ENCODE measurements at places on chromosomes 11 and 22.

GRCh38 chr22:43689356-43689755, 122.7 kb downstream of the EFCAB6 start:
- no peak for DNase-seq

DNA sequence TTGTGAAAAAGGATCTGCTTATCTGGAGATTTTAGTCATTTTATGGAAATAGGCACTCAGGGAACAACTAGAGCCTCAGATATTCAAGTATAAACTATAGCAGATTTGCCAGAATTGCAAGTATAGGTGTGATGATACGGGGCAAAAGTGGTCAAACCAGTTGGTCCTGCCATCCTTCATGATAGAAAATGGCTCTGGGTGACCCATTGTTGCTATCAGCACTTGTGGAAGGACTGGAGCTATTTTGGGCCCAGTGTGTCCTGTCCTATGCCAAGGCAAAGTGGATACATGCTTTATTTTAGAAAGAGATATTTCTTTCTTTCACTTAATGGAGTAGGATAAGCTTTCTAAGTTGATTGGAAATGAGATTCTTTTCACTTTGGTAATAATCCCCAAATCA, 85.2 kb downstream of the PPP6R3 start:
- no peak for DNase-seq

DNA sequence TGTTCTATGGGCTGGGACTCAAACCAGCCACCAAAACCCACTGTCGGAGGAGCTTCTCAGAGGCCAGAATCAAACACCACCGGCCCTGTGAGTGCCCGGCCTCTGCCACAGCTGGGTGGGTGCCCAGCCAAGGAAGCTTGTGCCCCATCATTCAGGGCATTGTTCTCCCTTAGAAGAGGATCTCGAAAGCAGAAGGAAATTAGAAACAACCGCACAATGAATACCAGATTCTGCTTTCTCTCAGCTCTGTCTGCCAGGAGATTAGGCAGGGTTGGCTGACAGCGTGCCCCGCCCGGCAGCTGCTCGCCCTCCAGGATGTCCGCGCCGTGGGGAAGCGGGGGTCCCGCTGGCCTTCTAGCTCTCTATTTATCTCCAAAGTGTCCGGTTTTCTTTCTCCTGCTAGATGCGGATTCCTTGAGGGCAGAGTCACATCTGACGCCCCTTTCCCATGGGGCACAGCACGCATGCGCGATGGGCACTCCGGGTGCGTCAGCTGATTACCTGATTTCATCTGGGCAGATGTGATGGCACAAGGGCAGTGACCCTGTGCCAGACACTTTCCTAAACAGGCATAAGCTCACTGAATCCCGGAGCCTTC, 25.5 kb downstream of the SCGB1A1 start:
- no peak for DNase-seq

DNA sequence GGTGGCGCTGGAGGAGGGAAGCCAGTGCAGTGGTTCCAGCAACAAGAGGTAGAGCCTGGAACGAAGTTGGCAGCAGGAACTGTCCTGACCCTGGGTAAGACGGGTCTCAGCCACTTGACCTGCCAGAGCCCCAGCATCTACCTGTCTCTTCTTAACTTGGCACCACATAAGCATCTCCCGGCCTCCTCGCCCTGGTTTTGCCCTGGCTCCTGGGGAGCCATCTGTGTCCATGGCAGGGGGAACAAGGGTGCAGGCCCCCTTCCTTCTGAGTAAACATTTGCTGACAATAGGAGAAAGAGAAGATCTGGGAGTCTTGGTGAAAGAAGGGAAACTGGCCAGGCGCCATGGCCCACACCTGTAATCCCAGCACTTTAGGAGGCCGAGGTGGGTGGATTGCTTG, 12.8 kb downstream of the P2RY2 start:
- no peak for DNase-seq

- no peak for DNase-seq
Observed at GRCh38 chr11:77113382-77114088, 10.9 kb downstream of the OMP start.

GRCh38 chr11:68440224-68440623, 20.3 kb upstream of the PPP6R3 start:
- DNase-seq: no peak

- no peak for DNase-seq
Observed at GRCh38 chr11:89540826-89541225, 49.7 kb upstream of the NOX4 start.

- DNase-seq: no peak
Observed at GRCh38 chr11:11740073-11740702, 101.6 kb upstream of the USP47 start.

DNA sequence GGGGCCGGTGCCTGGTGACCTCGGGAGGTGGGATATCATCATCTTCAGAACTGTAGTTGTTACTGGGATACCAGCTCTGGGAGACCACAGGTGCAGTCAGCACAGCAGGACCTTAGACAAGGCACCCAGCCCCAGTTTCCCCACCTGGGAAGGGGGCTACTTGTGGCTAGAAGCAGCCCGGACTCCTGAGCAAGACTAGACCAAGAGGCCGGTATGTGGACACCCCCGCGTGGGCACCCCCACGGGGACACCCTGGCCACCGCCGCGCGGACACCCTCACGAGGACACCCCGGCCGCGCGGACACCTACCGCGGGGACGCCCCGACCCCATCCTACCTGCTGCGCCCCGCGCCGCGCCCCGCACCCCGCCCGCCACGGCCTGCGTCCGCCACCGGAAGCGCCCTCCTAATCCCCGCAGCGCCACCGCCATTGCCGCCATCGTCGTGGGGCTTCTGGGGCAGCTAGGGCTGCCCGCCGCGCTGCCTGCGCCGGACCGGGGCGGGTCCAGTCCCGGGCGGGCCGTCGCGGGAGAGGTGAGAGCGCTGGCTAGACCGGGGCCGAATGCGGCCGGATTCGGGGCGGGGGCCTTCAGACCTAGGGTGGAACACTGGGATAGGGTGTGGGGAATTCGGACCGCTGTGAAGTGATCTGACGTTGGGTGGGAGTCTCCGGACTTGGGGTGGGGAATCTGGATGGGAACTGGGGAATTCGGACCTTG, at the start of the genes COMT and TXNRD2:
TSS of gene COMT (plus strand) at position 408 of the 718 bp plus-strand sequence. CDS start 20,755 bp downstream, outside the sequence.
TSS of gene TXNRD2 (minus strand) at position 454 of the 718 bp plus-strand sequence. CDS start at position 439, 15 bp downstream.
- no peak for DNase-seq

DNA sequence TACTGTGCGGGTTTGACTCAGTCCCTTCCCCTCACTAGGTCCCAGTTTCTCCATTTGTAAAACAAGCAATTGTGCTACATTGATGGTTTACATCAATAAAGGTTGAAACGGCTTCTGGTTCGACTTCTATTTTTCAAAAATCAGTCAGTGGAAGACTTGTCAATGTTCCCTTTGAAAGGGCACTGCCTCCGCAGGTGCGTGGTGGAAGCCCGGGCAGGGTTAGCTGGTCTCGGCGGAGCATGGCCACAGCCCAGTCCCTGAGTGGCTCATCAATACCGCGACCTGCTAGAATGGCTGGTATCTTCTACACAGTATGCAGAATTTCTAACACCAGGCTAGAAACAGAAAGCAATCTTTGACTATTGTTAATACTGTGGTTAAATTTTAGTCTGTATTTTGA, 16.1 kb downstream of the MS4A10 start:
- DNase-seq: no peak

GRCh38 chr11:128928400-128928799, 14.3 kb downstream of the TP53AIP1 start:
- no peak for DNase-seq

DNA sequence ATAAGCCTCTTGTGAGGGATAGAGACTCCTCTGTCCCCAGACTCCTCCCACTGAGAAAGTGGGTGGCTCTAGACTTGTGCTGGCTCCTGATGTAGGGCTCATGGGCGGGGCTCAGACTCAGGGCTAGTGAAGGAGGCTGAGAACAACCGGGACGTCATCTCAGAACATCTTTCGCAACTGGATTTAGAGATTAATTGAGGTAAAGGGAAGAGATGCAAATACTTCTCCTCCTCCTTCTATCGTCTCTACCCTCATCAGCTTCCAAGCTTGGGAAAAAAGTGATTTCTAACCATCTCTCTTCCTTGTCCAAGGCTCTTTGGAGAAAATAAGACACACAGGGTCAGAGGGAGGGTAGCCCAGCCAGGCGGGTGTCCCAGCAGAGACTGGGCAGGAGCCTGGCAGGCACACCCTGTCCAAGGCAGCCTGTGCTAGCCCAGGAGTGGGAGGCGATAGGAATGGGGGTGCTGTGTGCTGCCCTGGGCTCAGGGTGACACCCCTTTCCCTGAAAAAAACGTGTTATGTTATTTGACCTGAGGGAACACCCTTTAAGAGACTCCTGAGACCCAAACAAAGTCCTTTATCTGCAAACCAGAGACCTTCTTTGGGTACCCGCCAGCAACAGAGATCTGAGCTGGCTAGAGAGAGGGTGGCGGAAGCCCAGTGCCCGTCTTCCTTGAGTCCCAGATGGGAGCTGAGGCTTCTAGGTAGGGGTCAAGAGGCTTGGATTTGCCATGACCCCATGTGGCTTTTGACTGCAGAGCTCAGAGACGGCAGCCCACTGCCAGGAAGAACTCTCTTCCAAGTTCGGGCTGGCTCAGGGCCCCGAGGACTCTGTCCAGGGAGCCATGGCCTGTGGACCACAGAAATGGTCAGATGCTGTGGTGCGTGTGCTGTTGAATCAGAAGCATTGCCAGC, 160.9 kb downstream of the ADAMTS15 start:
- DNase-seq: no peak

GRCh38 chr22:24409707-24410106, 17.7 kb upstream of the ADORA2A start:
- no peak for DNase-seq

DNA sequence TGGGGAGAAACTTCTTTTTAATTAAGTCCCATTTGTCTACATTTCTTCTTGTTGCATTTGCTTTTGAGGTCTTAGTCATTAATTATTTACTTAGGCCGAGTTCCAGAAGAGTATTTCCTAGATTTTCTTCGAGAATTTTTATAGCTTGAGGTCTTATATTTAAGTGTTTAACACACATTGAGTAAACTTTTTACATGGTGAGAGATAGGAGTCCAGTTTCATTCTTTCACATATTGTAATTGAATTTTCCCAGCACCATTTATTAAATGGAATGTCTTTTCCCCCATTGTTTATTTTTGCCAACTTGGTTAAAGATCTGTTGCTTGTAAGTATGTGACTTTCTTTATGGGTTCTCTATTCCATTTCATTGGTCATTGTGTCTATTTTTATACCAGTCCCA, 1344.0 kb upstream of the RAG2 start:
- no peak for DNase-seq

- peak; percentile 34 for DNase-seq
Observed at GRCh38 chr11:64652586-64653387, 61.8 kb downstream of the SLC22A12 start.

- DNase-seq: no peak
Observed at GRCh38 chr11:64233913-64234586, at the start of gene VEGFB. Gene VEGFB (plus strand): TSS chr11:64234584. CDS start chr11:64234834, 250 bp downstream.

DNA sequence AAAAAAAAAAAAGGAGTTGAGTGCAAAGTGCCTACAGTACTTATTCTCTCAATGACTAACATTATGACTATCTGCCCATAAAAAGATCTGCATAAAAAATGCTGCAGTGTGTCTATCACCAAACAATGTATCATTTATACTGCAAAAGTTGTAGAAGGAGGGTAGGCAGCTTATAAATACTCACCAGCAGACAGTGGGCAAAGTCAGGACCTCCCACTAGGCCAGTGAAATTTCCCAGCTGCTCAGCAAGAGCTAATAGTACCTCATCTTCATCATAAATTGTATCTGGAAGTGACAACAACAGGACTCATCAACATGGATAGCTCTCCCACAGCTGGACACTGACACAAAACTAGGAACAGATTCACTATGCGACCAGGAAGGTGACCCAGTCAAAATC, 1.6 kb downstream of the PPP2R1B start:
- no peak for DNase-seq

DNA sequence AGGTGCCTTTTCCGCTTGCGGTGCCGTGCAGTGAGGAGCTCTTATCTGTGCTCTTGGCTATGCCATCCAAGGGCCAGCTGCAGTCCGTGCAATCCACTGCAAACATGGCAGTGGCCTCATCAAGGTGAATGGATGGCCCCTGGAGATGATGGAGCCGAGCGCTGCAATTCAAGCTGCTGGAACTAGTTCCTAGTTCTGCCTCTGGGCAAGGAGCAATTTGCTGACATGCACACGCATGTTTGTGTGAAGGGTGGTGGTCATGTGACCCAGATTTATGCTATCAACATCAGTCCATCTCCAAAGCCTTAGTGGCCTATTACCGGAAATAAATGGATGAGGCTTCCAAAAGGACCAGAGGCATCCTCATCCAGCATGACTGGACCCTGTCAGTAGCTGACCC, 3.1 kb upstream of the EHD1 start:
- DNase-seq: no peak

GRCh38 chr11:63775191-63775590, 6.6 kb upstream of the ZFTA start:
- DNase-seq: peak; percentile 42

DNA sequence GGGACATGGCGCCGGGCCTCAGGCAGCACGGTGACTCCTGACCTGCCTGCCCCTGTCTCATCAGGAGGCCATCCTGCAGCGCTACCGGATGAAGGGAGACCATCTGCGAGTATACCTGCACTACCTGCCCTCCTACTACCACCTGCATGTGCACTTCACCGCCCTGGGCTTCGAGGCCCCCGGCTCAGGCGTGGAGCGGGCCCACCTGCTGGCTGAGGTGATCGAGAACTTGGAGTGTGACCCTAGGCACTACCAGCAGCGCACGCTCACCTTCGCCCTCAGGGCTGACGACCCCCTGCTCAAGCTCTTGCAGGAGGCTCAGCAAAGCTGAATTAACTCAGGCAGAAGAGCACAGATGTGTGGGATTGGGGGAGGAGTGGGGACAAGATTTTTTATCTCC, 10.2 kb upstream of the ST3GAL4 start:
- DNase-seq: no peak

GRCh38 chr11:125141686-125142535, 22.6 kb upstream of the PKNOX2 start:
- no peak for DNase-seq

- DNase-seq: no peak
Observed at GRCh38 chr11:47010179-47010578, 73.6 kb downstream of the CSTPP1 start.

DNA sequence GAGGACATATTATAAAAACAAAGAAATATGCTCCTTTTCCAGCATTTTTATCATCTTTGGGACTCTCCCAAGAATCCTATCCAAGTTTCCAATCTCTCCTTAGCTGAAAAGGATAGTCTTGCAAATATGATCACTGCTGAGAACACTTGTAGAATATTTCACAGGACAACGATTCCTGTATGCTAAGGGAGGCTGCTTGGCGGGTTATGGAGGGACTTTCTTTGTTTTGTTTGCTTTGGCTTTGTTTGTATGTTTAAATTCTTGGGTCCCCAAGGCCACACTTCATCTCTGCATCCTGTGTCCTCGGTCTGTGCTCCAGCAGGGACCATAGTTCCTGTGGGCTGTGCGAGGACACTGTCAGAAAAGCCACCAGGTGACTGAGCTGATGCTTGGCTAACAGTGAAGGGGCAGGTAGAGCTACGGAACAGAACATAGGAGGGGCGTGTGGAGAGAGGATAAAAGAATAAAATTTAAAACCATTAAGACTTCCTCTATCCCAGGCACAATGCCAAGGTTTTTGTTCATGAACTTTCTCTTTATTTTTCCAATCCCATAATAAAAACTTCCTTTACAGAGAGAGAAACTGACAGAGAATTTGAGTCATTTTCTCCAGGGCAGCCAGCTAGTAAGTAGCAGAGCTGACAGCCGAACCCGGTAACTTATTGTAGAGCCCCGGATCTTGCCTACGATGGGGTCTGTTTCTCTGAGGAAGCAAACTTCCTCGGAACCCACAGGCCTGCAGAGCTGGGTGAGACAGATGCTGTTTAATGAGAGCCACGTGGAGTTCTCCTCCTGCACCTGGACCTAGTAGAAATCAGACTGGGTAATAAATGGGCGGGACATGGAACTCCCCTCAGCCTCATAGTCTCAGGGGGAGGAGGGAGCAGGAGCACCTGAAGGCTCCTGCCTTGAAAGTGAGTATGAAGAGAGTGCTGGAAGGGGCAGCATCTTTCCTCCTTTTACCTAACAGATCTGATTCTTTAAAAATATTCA, at the start of gene IZUMO1R:
TSS of gene IZUMO1R (plus strand) at position 615 of the 993 bp plus-strand sequence. CDS start 1,057 bp downstream, outside the sequence.
- DNase-seq: no peak
